Stimulated activated CD4-positive, alpha-beta T cell treated with anti-CD3 and anti-CD28 coated beads, Interleukin-4, amount 100 ng/mL, for 48 hours (primary cell): ENCODE measurements at places on chromosomes 11 and 22.

- no peak for DNase-seq
Measured at GRCh38 chr11:67267188-67268080, 1.2 kb downstream of the GRK2 start.

DNA sequence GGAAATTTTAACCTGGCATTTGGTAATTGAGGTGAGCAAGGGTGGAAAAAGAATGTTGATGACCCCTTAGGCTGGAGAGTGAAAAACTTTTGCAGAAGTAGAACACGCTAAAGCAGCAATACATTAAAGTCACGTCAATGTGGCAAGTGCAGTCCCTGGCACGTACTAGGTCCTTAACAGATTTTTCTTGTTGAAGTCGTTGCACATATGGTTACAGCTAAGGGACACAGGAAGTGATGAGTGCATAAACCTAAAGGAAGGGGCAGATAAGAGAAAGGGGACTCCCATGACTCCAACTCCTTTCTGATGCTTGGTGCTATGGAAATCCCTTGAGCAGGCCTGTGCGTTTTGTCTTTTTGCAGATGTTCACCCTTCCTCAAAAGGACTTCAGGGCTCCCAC, 1.2 kb downstream of the ACCS start:
- DNase-seq: no peak

- no peak for DNase-seq
Measured at GRCh38 chr22:26665813-26666231, 8.4 kb downstream of the MIAT start.

- DNase-seq: no peak
Measured at GRCh38 chr11:78397398-78397797, 20.2 kb downstream of the GAB2 start.

GRCh38 chr22:27159716-27160295, 502.4 kb downstream of the MIAT start:
- no peak for DNase-seq

DNA sequence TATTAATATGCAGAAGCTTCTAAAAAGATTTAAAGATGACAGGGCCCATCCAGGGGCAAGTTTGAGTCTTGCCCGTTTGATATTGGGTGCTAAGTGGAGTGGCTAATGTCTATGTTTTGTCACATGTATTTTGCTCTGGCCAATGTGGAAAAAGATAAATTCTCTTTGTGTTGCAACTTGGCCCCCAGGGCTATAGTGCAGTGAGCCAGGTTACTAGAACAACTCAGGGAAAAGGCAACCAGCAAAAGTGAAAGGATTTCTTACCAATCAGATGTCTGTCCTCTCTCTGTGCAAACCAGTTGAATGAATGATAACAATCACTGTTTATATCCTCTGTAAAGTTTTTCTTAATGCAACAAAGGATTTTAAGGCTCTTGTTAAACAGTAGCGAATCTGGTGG, 4.6 kb upstream of the CLNS1A start:
- no peak for DNase-seq

- DNase-seq: no peak
Measured at GRCh38 chr22:39966470-39966869, 6.3 kb downstream of the TMA7B start.

DNA sequence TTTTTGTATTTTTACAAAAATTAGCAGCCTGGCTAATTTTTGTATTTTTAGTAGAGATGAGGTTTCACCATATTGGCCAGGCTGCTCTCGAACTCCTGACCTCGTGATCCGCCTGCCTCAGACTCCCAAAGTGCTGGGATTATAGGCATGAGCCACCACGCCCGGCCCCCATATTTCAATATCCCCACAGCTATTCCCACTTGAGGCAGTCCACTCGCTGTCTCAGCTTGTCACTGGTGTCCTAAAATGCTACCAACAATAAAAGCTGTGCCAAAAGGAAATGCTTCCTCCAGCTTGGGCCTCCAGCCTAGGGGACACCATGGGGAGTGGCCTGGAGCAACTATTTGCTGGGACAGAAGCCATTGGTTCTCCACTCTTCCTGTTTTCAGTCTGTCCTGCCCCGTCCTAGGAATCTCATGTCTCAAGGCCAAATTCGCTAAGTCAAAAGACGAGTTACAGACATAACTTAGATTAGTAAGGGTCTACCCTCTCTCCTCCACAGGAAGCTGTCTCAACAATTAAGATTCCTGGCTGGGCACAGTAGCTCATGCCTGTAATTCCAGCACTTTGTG, 7.3 kb upstream of the SPINDOC start:
- no peak for DNase-seq

DNA sequence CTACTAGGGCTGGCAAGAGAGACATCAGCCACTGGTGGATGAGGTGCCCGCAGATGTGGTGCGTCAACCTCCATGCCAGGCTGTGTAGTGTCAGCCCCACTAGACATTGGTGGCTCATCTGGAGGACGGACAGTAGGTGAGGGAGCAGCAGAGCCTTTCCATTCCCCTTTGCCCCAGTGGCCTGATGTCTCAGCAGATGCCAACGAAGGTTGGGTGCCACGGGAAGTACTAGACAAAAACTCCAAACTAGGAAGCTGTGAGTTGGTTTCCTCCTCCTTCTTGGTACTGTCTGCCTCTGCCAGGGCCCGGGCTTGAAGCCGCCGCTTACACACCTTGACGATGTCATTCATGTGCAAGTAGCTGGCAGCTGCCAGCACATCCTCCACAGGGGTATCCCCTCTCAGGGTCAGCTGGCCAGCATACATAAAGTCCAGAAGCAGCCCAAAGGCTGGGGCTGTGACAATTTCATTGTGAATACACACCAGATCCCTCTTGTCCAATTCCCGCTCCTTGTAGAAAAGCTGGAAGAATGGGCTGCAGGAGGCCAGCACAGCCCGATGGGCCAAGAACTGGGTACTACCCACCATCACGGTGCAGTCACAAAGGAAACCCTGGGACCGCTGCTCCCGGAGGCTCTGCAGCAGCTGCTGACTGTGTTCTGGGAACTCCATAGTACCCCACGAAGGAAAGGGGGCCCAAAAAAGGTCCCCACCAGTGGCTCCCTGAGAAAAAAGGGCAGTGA, 795 bp downstream of the ZBTB3 start:
- no peak for DNase-seq

DNA sequence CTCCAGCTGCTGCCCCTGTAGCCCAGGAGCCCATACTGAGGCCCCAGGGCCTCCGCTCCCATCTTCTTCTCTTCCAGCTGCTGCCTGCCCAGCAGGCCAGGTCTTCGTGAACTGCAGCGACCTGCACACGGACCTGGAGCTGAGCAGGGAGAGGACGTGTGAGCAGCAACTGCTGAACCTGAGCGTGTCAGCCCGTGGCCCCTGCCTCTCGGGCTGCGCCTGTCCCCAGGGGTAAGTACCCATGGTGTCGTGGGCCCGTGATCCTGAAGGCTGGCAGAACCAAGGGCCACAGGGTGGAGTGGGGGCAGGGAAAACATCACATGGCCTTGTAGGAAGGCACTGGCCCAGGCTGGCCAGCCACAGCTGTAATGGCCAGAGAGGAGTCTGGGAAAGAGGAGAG, 31.2 kb downstream of the OTOG start:
- DNase-seq: no peak

DNA sequence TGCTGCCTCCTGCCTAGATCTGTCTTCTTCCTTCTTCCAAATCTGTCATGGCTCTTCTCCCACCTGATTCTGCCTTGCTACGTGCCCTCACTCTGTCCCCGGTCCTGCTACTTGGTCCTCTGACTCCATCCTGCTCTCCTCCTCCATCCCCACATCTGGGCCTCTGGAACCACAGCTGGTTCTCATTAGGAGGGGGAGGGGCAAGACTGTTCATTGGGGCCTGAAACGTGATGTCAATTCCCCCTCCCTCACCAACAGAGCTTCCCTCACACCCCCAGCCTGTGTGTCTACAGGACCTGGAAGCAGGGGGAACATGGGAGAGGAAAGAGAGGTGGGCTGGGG, 9.1 kb downstream of the DCHS1 start:
- DNase-seq: no peak

DNA sequence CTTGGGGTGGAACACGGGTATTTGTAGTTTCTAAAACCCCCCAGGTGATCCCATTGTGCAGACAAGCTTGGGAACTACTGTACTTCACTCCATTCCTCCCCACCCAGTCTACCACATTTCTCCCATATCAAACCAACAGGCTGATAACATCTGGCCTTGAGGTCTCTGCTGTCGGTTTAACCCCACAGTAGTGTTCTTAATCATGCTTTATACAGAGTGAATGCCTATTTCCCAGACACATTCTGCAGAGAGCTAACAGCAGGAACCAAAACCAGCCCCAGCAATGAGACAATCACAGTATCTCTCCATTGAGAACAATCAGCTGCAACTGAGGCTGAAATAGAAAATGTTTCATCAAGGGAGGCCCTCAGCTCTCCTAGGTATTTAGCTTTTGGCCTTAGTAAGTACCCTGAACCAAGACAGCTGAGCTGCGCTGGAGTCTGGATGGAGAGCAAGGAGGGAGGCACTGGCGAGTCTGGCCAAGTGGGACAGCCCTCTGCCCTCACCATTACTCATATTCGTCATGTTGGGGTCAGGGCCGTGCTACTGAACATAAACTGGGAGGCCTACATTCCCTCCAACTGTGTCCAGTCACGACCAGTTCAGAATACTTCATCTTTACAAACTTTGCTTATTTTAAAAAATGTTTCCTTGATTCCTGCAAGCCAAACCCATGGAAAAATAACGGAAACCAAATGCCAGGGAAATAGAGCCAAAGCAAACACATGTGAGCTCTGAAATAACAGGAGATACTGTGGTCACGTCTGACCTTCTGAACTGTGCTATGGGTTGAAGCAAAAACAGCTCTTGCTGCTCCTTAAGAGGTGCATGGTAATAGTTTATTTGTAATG, 81.0 kb downstream of the CCDC34 start:
- DNase-seq: no peak

- no peak for DNase-seq
Measured at GRCh38 chr22:35160268-35160667, 94.3 kb downstream of the ISX start.

GRCh38 chr11:34274712-34275398, 83.0 kb downstream of the ABTB2 start:
- no peak for DNase-seq

GRCh38 chr11:95277868-95278267, 46.9 kb upstream of the SESN3 start:
- DNase-seq: no peak

DNA sequence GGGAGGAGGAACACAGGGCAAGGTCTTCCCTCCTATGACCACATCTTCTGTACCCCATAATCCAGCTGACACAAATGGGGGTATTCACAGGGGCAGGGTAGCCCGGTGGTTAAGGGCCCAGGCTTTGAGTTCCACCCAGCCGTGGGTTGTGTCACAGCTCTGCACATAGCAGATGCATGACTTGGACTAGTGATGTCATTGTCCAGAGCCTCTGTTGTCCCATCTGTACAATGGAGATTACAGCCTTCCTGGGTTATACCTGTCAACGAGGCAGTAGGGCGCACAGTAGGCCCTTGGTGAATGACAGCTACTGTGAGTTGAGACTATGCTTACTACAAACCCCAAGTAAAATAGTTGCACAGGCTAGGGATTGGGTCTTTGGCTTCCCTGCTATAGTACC, 99.3 kb upstream of the CRYBB3 start:
- no peak for DNase-seq

DNA sequence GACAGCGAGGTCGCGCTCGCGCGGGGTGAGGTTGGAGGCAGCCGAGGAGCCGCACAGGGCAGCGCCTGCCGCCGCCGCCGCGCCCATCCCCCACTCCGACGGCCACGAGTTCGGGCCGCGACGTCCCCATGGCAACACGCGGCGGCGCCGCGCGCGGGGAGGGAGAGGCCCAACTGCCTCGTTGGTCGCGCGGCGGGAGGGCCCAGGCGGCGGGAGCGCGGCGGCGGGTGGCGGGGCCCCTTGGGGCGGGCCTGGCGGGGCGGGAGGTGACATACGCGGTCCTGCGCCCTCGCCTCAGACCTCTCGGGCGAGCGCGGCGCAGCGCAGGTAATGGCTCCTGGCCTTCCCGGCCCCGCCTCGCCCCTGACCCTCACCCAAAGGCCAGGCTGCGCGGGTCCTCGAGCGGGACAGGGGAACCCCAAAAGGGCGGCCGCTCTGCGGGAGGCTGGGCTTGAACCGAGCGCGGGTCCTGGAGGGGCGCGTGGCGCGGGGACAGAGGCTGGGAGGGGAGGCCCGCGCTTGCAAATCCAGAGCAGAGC, at the start of gene DEUP1:
Gene DEUP1, plus strand, starts transcription at position 297 of the 539 bp plus-strand sequence. CDS start 1,518 bp downstream, outside the sequence.
- no peak for DNase-seq

GRCh38 chr22:29014773-29015172, 46.9 kb downstream of the C22orf31 start:
- no peak for DNase-seq

GRCh38 chr11:128981254-128981653, 38.6 kb upstream of the TP53AIP1 start:
- no peak for DNase-seq

GRCh38 chr11:9955391-9955790, 291.5 kb downstream of the SWAP70 start:
- no peak for DNase-seq

GRCh38 chr11:133727774-133728173, 117.5 kb downstream of the SPATA19 start:
- DNase-seq: no peak
